ENCODE measurements at places on chromosomes 13 and 19. TPM values are rescaled to one million over a fixed set of nuclear protein-coding genes. Genes with fewer than 3 reads are reported as not detected.

DNA sequence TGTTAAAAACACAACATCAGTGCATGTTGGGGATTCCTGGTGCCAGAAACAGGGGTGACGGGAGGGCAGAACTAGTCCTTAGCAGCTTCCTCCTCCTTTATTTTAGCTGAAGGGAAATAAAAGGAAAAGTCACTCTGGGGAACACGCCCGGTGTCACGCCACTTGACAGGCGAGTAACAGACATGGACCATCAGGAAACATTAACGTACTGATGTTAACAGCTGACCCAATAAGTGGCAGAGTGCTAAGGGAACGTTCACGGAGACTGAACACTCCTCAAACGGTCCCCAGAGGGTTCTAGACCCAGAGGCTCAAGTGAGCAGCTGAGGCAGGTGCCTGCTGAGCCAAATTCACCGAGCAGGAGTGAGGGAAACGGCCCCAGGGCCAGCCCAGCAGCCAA, 13.9 kb upstream of the EIF3G start:
- no peak for DNase-seq
- H3K27me3 ChIP-seq: no peaks in the 10 kb centered on the region
- no peaks in the 10 kb centered on the region for H3K4me1 ChIP-seq

GRCh38 chr19:1474011-1474764, 4.8 kb downstream of the C19orf25 start:
- no peak for DNase-seq
- H3K27me3 ChIP-seq: no peaks in the 10 kb centered on the region
- H3K27ac ChIP-seq: no peak overlapping the region
- H3K4me3 ChIP-seq: no peak overlapping the region
- H3K4me1 ChIP-seq: no peaks in the 10 kb centered on the region

DNA sequence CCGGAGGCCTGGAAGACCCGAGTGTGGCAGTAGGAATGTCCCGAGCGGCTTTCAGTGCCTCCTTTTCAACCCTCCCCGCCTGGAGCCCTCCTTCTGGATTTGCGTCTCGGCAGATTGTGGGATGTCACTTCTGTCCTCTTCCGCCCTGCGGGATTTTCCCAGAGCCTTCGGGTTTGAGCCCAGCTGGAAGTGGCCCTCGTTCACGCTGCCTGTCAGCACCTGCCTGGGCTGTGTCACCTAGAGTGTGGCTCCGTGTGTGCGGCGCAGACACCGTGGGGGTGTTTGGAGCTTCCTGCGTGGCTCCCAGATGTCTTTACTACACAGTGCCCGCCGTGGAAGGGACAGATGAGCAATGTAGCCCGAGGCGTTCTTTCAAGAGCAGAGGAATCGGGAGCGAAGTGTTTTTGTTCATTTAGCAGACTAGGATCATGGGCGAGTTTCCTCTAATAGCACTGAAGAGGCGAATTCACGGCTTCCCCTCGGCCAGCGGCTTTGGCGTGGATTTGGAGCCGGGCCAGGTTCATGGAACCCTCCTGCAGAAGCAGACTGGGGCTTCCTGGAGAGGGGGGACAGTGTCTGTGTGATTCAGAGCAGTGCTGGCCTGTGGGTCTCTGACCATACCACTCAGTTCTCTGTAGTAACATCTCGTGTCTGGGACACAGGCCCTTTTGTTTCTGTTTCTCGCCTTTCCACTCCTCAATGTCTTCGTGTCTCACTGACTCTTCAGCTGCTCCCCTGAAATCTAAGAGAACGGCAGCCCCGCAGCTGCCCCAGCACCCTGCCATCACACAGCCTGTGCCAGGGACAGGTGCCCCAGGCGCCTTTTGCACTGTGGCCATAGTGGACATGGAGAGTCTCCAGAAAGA, 68.0 kb downstream of the KDM4B start:
- H3K36me3 ChIP-seq: peaks cover 5% of the 10 kb centered on the region
- no peak for DNase-seq
- no peak overlapping the region for H3K27ac ChIP-seq
- H3K4me3 ChIP-seq: no peak overlapping the region
- no peaks in the 10 kb centered on the region for H3K4me1 ChIP-seq

DNA sequence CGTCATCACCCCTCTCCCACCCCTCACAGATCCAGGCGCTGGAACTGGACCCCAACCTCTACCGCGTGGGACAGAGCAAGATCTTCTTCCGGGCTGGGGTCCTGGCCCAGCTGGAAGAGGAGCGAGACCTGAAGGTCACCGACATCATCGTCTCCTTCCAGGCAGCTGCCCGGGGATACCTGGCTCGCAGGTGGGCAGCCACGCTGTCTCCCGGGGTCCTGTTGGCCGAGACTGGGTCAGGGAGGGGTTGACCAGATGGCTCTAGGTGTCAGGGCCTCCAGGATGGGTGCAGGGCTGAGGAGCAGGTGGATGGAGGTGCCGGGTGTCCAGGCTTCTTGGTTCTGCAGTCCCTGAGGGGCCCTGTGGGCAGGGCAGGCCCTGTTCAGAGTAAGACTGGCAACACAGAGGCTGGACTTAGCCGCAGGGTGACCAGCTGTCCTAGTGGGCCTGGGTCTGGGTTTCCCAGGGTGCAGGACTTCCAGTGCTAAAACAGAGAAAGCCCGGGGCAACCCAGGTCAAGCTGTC, 58.1 kb downstream of the MYH14 start:
- no peak for DNase-seq
- no peaks in the 10 kb centered on the region for H3K4me1 ChIP-seq
- H3K27me3 ChIP-seq: no peaks in the 10 kb centered on the region
- H3K27ac ChIP-seq: no peak overlapping the region
- H3K4me3 ChIP-seq: no peak overlapping the region

DNA sequence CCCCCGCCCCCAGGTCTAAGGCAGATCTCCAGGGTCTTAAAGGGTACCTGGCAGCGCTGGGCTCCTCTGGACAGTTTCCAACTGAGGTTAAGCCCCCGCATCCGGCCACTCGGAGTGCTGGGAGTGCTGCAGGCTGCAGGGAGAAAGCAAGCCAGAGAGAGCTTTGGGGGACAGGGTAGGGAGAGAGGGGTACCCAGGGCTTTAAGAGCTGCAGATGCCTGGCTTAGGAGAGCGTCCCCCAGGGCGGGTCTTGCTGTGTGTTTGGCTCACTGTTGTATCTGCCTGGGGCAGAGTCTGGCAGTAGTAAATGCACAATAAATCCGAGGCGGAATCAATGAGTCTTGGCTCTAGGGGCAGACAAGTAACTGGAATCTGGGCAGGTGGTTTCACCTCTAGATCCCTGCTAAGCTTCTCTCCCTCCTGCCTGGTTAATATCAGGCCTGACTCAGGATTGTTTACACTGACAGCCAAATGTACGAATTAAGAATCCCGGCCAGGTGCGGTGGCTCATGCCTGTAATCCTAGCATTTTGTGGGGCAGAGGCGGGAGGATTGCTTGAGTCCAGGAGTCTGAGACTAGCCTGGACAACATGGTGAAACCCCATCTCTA, 798 bp upstream of the COX6B2 start:
- peaks cover 87% of the 10 kb centered on the region for H3K27me3 ChIP-seq
- H3K4me1 ChIP-seq: peaks cover 31% of the 10 kb centered on the region
- no peak for DNase-seq
- H3K27ac ChIP-seq: no peak overlapping the region

DNA sequence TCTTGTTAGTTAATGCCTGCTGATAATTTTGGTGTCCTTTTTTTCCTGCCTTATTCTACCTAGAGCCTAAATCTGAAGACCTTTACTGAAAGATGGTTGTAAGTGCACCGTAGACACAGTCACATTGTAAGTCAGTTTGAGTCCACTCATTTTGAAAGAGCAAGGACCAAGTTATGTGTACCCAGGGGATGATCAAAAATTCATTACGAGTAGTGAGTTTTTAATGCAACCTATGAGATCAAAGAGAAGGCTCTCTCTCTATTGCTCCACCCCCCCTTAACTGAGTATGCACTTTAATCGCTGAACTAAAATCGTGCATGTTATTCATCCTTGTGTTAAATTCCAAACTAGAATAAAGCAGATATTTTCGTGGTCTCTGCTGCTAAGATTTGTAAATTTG, 1.8 kb downstream of the RAP2A start:
- DNase-seq: no peak
- H3K4me3 ChIP-seq: no peak overlapping the region
- no peak overlapping the region for H3K27ac ChIP-seq
- H3K4me1 ChIP-seq: no peaks in the 10 kb centered on the region

Gene POLD1
- 81.9 TPM for total RNA-seq

Gene RASGRP4
- not detected for total RNA-seq

GRCh38 chr13:30873499-30873898, 32.6 kb upstream of the MEDAG start:
- no peak for DNase-seq
- no peak overlapping the region for H3K4me3 ChIP-seq
- no peaks in the 10 kb centered on the region for H3K27me3 ChIP-seq
- no peaks in the 10 kb centered on the region for H3K36me3 ChIP-seq
- H3K27ac ChIP-seq: no peak overlapping the region

- H3K27ac ChIP-seq: no peak overlapping the region
- H3K4me3 ChIP-seq: no peak overlapping the region
Measured at GRCh38 chr13:70375718-70376117, 267.5 kb upstream of the KLHL1 start.

Data from Calu3 (cell line).